Stimulated activated CD4-positive, alpha-beta T cell treated with anti-CD3 and anti-CD28 coated beads, Interleukin-1b, Interleukin-23, amount 100 ng/mL, for 48 hours (primary cell): ENCODE measurements at places on chromosomes 7 and 10.

DNA sequence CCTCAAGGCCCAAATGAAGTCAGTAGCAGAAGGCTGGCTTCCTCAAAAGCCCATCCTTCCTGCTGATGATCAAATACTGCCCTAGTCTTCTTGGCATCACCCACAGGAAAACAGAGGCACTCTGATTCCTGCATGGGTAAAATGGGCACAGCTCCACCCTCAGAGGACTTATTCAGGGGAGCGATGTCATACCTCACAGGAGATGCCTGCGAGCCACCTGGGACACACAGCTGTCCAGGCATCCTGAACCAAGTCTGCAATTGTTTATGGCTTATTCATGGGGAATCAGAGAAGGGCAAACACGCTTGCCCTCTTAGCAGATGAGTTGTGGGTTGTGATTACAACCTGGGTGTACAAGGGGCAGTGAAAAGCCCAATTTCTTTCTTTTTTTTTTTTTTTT, 22.0 kb upstream of the LMTK2 start:
- DNase-seq = no peak

DNA sequence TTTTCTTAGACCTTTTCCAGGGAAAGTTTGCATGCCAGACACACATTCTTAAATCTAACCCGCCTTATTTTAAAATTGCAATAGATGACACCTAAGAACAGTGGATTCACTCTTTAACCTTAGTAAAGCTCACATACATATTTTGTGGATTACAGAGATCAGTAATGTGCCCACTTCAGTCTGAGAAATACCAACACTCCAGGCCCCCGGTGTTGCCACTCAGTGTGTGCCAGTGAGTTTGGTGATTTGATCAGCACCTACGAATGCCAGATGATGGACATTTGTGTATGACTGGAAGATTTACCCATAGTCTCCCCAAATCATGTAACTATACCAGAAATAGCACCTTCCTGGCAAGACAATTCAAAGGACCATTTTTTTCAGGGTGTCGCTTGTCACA, 2.6 kb downstream of the LRRN3 start:
- DNase-seq = no peak

DNA sequence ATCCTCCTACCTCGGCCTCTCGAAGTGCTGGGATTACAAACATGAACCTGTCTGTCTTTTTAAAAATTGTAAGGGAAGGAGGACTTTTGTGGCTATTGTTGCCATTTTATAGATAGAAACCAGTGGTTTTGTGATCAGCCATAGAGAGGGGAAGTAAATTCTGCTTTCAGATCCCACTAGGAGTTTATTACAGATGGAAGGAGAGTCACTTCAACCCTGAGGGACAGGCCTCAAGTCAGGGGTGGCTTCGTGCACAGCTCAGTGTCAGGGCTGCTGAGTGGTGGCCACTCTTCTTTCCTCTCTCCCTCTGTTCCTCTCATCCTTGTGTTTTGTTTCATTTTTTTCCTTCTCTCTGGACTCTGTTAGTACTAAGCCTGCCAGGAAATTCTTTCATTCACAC, 60.8 kb downstream of the OGDH start:
- DNase-seq = no peak

DNA sequence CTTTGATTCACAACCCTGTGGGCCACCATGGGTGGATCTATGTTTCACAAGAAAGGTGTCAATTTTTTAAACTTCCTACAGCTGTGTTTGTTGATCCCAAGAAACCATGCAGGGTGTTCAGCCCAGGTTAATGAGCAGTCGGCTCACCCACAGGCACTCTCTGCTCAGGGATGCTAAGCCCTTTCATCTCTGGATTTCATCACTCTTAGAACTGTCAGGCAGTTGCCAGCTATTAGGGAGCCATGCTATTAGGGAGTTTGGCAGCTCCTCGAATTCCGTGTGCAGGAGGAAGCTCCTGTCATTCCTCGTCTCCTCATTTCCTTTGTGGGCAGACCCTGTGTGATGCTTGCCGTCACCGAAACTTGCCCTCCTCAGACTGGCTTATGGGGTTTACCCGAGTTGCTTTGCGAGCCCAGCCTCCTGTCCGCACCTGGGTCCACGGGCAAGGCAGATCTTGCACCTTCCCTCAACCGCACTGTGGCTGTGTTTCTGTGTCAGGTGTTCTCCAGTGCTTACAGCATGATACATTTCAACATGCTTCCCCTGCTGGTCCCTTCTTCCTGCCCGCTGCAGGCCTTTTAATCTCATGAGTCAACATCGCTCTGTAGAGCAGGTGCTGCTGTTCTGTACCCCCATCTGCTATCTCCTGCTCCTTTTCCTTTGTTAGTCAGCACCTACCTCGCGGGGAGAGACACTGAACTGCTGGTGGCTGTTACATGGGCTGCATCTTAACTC, 509.8 kb downstream of the SUGCT start:
- DNase-seq = peak; percentile 1
